Karpas-422 (cell line): ENCODE measurements at places on chromosomes 2 and 18. TPM values are rescaled to one million over a fixed set of nuclear protein-coding genes. Genes with fewer than 3 reads are reported as not detected.

The PLA2R1 gene
- total RNA-seq: not detected in 2 replicates

The TSPYL6 gene
- total RNA-seq: 0.60 TPM in 1 of 2 replicates, not detected in the other

DNA sequence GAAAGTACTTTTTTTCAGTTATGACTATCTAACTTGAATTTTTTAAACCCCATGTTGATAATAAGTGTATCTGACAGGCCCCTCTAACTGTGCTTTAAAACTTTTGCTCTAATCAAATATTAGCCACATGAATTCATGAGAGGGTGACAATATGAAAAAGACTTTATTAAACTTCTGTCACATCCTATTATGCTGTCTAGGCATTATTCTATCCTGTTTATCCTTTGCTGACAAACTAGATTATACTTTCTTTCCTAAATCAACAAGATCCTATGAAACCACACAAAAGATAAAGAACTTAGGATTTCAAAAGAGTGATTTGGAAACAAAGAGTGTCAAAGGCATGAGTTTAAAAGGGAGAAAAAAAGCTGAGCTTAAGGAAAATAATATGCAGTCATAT lies 57.8 kb downstream of the ST6GAL2 start:
- no peak for DNase-seq

DNA sequence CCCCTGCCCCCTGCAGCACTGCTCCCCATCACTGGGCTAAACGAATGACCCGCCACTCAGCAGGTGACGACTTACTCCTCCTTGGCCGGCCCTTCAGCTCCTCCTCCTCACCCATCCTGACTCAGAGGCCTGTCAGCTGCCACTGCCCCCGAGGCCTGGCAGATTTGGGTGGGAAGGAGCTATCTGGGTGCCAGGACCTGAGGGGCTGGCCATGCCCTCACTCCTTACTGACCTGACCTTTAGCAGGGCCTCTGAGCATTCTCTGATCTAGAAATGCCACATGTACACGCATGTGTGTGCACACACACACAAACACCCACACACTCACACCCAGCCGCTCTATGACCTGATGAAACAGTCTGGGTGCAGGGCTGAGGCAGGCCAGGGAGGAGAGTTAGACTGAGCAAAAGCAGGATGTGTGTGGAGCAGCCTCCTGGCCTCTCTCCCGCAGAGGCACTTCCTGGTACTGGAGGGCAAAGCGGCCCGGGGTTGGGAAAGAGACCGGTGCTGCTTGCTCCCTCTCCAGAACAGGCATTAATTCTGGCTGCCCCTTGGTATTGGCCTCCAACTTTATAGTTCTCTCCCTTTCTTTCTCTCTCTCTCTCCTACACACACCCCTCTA lies 68.0 kb downstream of the ZFP36L2 start:
- no peak for DNase-seq

The RPS27A gene
- total RNA-seq: 1,457 and 2,669 TPM in 2 replicates

- DNase-seq: no peak
Measured at GRCh38 chr2:232731470-232731869, 34.3 kb downstream of the GIGYF2 start.

The SIX2 gene
- not detected in 2 replicates for total RNA-seq

- no peak for DNase-seq
Measured at GRCh38 chr2:48694149-48694548, 61.4 kb downstream of the LHCGR start.

The ARHGEF4 gene
- not detected in 2 replicates for total RNA-seq

DNA sequence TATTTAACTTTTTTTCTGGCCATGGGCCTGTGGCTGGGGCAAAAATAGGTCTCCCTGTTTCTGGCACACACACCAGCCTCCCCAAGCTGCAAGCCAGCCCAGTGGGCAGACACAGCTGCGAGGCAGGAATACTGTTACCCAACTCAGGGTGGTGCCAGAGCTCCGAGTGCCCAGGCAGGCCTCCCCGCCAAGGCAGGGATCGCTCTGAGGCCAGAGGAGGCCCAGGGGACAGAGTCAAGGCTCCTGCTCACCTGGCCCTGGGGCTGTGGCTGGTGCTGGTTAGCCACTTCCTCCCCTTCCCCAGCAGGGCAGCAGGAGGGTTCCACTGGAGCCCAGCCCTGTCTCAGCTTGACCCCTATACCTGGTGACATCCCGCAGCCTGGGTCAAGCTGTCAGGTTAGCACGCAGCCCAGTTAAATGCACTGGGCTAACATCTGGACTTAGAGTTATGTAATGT lies 67.1 kb upstream of the EPAS1 start:
- DNase-seq: no peak

The GAREM1 gene
- 0.11 and 0.22 TPM in 2 replicates for total RNA-seq

DNA sequence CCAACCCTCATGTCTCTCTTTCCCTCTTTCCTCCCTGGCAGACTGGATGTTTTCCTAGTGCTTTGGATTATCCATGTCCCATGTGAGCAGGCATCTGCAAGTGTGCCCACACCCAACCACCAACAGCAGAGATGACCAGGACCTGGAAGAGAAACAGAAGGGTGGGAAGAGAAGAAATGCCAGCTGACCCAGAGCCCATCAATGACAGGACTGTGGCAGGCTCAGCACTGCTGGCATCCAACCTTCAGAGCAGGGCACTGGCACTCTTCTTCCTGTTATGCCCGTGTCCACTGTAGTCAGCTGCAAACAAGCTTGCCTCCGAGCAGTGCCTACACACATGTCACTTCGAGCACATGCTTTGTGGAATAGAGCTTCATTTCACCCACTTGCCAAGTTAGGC lies 121.1 kb downstream of the TANC1 start:
- no peak for DNase-seq

DNA sequence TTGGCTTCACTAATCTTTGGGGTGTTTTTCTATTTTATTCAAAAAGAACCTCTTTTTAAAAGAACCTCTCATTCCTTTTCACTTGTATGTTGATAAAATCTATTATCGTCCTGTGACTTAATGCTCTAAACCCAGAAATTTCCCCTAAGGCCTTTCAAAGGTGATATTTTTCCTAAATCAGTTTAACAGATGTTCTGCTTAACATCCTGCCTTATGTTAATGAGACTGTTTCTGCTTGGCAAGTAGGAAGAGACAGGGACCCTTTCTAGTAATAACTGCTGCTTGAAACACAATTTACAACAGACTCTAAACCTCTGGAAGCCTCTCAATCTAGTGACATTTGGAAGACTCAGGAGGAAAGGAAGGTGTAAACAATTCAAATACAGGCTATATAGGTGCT lies 128.8 kb downstream of the KCNJ3 start:
- DNase-seq: no peak

The MYO7B gene
- total RNA-seq: 0.94 and 3.0 TPM in 2 replicates

DNA sequence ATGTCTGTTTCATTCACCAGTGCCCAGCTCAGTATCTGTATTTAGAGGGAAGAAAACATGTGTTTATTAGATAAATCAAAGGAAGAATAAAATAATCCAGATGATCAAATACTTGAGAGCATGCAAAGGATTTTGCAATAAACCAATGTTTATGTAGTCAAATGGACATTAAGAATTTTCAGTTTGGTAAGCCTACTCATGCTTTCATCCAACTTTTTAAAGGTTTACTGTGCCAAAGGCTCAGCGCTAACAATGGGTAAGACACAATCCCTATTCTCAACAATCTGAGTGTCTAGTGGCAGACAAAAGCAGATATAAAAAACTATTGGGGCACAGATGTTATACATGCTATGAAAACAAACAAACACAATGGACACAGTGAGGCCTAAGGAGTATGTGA lies 26.3 kb downstream of the GRB14 start:
- DNase-seq: no peak

DNA sequence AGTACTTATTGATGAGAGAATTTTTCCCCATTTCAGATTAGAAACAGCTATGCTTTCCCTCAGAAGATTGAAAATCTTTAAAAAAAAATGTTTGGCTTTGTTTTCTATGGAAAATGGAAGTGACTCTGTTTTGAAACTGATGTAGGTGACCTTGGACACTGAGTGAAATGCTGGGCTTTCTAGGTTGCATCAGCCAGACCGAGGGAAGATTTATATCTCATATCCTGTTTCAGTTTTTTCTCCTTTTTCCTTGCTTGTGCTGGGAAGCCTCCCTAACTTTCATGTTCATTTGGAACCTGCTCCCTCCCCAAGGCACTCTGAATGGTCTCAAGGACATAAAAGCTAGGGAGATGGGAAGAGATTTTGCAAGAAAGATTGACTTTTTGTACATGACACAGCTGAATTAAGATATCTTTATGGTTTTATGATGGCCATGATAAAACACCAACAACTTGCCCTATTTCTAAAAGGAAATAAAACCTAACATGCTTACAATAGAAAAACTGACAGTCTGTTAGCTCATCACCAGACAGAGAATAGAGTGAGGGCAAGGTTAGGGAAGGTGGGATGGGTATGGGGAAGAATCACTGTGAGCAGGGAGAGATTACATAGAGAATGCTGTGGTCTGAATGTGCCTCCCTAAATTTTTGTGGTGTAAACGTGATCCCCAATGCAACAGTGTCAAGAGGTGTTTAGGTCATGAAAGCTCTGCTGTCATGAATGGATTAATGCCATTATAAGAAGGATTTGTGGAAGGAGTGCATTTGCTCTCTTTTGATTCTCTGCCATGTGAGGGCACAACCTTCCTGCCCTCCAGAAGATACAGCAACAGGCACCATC lies 249.7 kb downstream of the TPGS2 start:
- no peak for DNase-seq

DNA sequence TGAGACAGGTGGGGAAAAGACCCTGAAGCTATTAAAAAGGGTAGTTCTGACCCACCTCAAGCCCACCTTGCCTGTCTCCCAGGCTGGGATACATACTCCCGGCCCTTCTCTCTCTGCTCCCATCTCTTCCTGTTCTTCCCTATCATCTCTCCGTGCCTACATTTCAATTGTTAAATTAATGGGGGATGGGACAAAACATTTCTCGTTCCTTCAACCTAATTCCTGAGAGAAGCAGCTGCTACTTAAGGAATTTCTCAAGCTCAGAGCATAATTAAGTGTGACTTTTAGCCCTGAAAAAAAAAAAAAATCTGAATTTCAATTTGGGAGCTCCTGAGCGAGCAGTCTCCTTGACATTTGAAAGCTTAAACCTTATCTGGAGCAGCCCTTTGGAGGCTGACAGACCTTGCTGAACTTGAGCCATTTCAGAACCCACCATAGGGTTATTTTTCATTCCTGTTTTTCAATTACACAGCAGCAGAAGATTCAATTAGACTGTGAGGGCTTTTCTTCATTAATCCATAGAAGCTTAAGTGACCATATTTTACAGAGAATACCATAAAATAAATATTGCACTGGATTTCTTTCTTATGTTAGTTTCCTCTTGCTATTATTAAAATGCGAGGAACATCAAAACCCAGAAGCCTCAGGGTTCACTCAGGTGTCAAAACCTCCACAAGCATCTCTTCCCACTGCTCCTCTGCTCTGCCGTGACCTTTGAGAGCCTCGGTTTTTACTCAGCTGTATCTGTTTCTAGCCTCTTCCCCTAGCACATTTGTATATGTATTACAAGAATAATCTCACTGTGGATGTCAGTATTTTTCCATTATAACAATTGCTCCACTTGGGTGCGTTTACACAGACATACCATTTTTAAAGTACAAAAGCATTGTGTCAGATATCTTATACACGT lies 125.7 kb downstream of the B3GNT2 start:
- no peak for DNase-seq

GRCh38 chr2:37454851-37455762 lies 110.7 kb downstream of the QPCT start:
- no peak for DNase-seq
